ENCODE measurements at places on chromosomes 5 and 9. TPM values are rescaled to one million over a fixed set of nuclear protein-coding genes. Genes with fewer than 3 reads are reported as not detected.

DNA sequence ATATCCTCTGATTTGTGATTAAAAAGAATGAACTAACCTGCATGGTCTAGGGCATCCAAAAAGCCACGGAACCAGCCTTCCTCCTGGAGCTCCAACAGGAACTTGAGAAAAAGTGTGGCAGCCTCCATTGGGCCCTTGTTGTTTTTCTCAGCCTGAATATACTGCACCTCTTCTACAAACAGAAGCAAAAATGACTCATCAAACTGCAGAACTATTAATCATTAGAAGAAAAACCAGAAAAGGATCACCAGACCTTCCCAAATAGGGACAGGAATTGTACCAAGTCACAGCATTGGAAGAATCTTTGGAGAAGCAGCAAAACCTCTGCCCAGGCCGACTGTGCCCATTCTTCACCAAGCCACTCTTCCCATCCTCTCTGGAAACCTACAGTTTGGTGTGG lies 25.2 kb downstream of the RIGI start:
- H3K4me1 ChIP-seq, result no peaks in the 10 kb centered on the region

GRCh38 chr5:10293907-10294662 lies 13.6 kb downstream of the CMBL start:
- H3K4me3 ChIP-seq, result no peak overlapping the region

DNA sequence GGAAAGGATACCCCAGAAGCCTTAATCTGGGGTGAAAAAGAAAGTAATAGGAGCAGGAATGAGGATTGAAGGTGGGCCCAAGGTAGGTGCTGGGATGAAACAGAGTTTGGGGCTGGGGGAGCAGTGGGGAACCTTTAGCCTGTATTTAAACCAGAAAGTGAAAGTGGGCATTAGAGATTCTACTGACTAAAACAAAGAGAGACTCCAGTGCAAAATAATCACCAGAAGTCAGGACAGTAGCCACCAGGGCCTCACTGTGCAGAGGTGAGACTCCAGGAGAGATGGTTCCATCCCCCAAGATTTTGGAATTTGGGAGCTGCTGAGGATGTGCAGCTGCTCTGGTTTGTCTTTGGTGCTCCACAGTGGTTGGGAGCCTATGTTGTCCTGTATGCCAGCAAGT lies 13.1 kb downstream of the DNAJB5 start:
- no peaks in the 10 kb centered on the region for H3K27me3 ChIP-seq
- H3K36me3 ChIP-seq, result no peaks in the 10 kb centered on the region
- H3K27ac ChIP-seq, result no peak overlapping the region
- no peak for DNase-seq
- no peaks in the 10 kb centered on the region for H3K4me1 ChIP-seq
- no peak overlapping the region for H3K4me3 ChIP-seq

GRCh38 chr9:112186695-112187094 lies 11.6 kb upstream of the SUSD1 start:
- H3K36me3 ChIP-seq, result no peaks in the 10 kb centered on the region
- DNase-seq, result no peak
- no peaks in the 10 kb centered on the region for H3K27me3 ChIP-seq
- no peak overlapping the region for H3K4me3 ChIP-seq
- H3K4me1 ChIP-seq, result no peaks in the 10 kb centered on the region

GRCh38 chr9:71144495-71144894 lies 23.1 kb upstream of the TRPM3 start:
- no peaks in the 10 kb centered on the region for H3K27me3 ChIP-seq
- DNase-seq, result no peak
- no peaks in the 10 kb centered on the region for H3K36me3 ChIP-seq
- H3K4me3 ChIP-seq, result no peak overlapping the region

DNA sequence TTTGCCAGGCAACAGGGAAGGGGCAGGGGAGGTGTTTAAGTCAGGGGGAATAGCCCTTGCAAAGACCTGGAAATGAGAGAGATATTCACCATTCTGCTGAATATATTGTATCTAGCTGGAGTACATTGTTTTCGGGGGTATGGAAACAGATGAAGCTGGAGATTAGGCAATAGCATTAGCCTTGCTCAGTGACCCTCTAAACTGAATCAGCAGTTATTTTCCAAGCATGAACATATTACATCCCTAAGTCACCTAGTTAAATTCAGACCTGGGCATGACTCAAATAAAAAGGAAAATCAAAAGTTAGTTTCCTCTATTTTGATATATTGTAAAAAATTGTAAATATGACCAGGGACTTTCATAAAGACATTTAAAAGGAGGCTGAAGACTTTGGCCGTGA lies 544.6 kb upstream of the TRPC7 start:
- no peaks in the 10 kb centered on the region for H3K27me3 ChIP-seq
- H3K4me1 ChIP-seq, result no peaks in the 10 kb centered on the region
- no peak overlapping the region for H3K4me3 ChIP-seq
- DNase-seq, result no peak

DNA sequence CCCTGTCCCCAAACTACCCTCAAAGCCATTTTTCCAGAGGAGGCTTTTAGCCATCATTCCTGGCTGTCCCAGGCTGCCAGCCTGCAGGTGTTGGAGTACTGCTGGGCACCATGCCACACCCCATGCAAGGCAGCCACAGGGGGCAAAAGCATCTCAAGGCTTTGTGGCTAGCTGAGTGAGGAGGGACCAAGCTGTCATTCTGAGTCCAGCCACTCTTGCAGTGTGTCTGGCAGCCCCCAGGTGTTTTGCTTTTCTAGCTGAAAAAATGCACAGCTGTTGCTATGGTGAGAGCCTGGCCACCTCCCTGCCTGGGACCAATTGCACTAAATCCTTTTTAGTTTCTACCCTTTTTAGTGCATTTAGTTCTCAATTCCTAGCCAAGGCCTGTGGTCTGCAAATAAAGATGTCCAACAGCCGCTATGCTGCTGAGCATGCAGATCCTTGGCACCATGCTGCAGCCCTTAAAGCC lies 50.4 kb upstream of the PTGS1 start:
- no peak overlapping the region for H3K27ac ChIP-seq
- H3K27me3 ChIP-seq, result no peaks in the 10 kb centered on the region
- H3K4me1 ChIP-seq, result no peaks in the 10 kb centered on the region
- DNase-seq, result no peak
- H3K36me3 ChIP-seq, result no peaks in the 10 kb centered on the region
- H3K4me3 ChIP-seq, result no peak overlapping the region

DNA sequence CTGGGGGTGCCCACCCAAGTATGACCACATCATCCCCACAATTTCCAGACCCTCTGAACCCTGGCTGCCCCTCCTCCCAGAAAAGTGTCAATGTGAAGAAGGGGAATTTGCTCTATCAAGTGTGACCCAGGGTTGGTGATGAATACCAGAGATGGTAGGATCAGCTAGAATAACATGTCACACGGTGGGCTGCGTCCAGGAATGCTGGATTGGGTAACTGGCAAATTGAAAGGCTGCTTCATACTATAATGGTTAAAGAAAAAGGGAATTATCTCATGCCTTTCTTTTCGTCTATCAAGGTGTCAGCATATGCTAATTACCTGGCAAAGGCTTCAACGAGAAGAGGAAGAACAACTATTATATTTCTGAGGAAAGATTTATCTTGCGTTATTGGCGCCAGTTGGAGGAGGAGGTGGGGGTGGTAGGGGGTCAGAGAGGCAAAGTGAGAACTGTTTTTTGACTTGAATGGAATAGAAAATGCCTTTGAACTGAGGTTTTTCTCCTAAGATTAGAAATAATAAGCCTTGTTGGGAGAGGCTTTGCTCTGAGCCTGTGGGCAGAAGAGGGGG lies 27.8 kb upstream of the ARAP3 start:
- H3K4me3 ChIP-seq, result no peak overlapping the region
- no peaks in the 10 kb centered on the region for H3K27me3 ChIP-seq
- no peaks in the 10 kb centered on the region for H3K4me1 ChIP-seq
- no peak for DNase-seq
- H3K27ac ChIP-seq, result no peak overlapping the region

- no peaks in the 10 kb centered on the region for H3K36me3 ChIP-seq
- no peak for DNase-seq
- H3K27ac ChIP-seq, result no peak overlapping the region
- no peaks in the 10 kb centered on the region for H3K4me1 ChIP-seq
- no peak overlapping the region for H3K4me3 ChIP-seq
Observed at GRCh38 chr5:178496642-178497041, 93.6 kb downstream of the COL23A1 start.

DNA sequence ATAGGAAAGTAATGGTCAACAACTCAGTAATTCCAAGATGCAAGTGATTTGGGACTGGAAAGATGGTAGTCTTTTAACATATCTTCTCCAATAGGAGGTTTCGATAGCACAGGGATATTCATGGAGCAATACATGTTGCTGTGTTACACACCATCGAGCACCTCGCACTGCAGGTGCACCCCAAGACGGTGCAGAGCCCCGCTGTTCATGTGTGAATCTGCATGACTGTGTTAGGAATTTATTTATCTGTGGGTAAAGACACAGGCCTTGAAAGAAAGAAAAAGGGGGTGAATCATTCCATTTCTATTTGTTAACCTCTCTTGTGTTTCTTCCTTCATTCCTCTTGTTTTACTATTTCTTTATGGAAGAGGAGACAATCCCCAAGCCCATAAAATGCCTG lies 217.1 kb downstream of the EBF1 start:
- no peak for DNase-seq
- H3K36me3 ChIP-seq, result no peaks in the 10 kb centered on the region
- H3K27ac ChIP-seq, result no peak overlapping the region
- H3K4me3 ChIP-seq, result no peak overlapping the region
- H3K27me3 ChIP-seq, result no peaks in the 10 kb centered on the region

DNA sequence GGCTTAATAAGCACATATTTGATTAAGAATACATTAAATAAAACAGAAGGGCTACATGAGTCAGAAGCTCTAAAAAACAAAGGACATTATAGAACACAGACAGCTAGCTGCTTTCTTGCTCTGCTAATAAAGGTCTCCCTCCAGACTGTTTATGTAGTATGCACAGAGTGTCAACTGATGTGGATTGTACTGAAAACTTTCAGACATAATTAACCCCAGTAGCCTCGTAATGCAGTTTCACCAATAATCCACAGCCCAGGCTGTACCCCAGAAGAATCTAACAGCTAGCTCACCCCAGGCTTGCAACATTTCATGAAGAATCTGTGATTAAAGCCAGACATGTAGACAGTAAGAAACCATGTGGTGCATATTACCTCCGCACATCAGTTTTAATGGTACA lies 30.8 kb downstream of the FGF10 start:
- H3K4me1 ChIP-seq, result peaks cover 2% of the 10 kb centered on the region
- DNase-seq, result no peak
- H3K4me3 ChIP-seq, result no peak overlapping the region
- H3K27me3 ChIP-seq, result no peaks in the 10 kb centered on the region

GRCh38 chr9:109001275-109001676 lies 12.0 kb downstream of the CTNNAL1 start:
- peaks cover 6% of the 10 kb centered on the region for H3K4me1 ChIP-seq
- H3K27me3 ChIP-seq, result no peaks in the 10 kb centered on the region
- H3K4me3 ChIP-seq, result no peak overlapping the region
- no peaks in the 10 kb centered on the region for H3K36me3 ChIP-seq
- no peak for DNase-seq
- H3K27ac ChIP-seq, result no peak overlapping the region

DNA sequence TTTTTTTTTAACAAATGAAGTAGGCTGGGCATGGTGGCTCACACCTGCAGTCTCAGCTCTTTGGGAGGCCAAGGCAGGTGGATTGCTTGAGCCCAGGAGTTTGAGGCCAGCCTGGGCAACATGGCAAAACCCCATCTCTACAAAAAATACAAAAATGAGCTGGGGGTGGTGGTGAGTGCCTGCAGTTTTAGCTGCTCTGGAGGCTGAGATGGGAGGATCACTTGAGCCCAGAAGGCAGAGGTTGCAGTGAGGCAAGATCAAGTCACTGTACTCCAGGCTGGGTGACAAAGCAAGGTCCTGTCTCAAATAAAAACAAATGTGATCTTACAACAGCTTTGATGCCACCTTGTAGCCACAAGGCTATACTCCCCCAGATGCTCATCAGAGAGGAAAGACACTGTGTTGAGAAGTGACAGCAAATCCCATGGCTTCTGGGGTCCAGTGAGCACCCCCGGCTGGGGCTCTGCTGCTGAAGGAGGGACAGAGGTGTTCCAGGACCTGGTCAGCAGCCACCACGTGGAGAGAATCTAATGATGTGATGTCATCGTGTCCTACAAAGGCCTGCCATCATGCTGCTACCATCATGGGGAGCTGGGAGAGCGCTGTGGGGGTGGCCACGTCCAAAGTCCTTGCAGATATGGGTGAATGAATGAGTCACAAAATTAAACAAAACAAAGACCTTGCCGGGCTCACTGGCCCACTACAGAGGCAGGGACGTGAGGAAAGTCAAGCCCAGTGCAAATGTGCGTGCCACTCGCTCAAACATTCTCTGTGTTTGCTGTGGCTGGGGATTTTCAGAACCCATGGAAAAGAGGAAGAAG lies 60.7 kb downstream of the PRRT1B start:
- H3K4me3 ChIP-seq, result no peak overlapping the region
- no peak for DNase-seq
- H3K4me1 ChIP-seq, result peaks cover 24% of the 10 kb centered on the region
- H3K36me3 ChIP-seq, result no peaks in the 10 kb centered on the region

DNA sequence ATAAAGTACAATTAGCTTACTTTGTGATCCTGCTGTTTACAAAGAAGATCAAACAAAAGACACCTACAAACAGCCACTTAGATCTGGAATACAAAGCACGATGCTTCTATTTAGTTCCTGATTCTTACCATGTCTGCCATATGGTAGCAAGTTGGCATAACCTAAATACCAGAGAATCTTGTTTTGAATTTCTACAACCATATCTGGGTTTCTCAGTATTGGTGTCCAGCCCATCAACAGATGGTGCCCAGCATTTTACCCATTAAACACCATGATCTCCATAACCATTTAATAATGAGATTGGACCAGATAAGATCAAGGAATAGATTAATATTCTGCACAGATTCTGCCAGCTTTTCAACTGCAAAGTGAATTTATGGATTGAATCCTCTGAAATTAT lies 29.8 kb downstream of the SLC24A2 start:
- no peak overlapping the region for H3K27ac ChIP-seq
- H3K36me3 ChIP-seq, result no peaks in the 10 kb centered on the region
- no peak for DNase-seq
- no peak overlapping the region for H3K4me3 ChIP-seq
- no peaks in the 10 kb centered on the region for H3K4me1 ChIP-seq

DNA sequence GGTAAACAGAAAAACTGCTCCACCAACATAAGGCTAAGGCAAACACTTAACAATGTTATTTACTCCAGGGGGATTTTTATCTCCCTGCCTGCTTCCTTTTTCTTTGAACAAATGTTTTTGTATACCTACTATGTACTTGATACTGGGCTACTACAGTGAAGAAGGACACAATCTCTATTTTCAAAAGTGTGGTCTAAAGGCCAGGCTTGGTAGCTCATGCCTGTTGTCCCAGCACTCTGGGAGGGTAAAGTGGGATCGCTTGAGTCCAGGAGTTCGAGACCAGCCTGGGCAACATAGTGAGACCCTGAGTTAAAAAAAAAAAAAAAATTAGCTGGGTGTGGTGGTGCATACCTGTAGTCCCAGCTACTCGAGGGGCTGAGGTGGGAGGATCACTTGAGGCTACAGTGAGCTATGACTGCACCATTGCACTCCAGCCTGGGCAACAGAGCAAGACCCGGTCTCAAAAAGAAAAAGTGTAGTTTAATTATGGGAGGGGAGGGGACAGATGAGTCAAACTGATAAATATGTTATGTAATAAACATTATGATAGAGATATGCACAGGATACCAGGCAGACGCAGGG lies 3.3 kb downstream of the STOM start:
- H3K36me3 ChIP-seq, result no peaks in the 10 kb centered on the region
- H3K27me3 ChIP-seq, result no peaks in the 10 kb centered on the region
- DNase-seq, result no peak
- peaks cover 10% of the 10 kb centered on the region for H3K4me1 ChIP-seq

ABO gene
- total RNA-seq, result 27.7 TPM

PDE6A gene
- 0.45 TPM for total RNA-seq

TCF7 gene
- total RNA-seq, result 5.5 TPM

PAPPA gene
- total RNA-seq, result 5.5 TPM

PPP2R2B gene
- total RNA-seq, result 0.12 TPM

PAIP2 gene
- 100 TPM for total RNA-seq

LCN15 gene
- total RNA-seq, result not detected

UBAP2 gene
- total RNA-seq, result 32.7 TPM
